ENCODE measurements at places on chromosomes 7 and 10. TPM values are rescaled to one million over a fixed set of nuclear protein-coding genes. Genes with fewer than 3 reads are reported as not detected.

The TMEM184A gene
- total RNA-seq = 56.7 TPM

The NXPH1 gene
- total RNA-seq = not detected

GRCh38 chr7:49855281-49855980 lies 82.0 kb downstream of the VWC2 start:
- H3K4me3 ChIP-seq = no peak overlapping the region
- H3K27ac ChIP-seq = no peak overlapping the region

GRCh38 chr7:154591544-154591943 lies 411.4 kb downstream of the PAXIP1 start:
- DNase-seq = no peak
- H3K4me1 ChIP-seq = no peaks in the 10 kb centered on the region
- no peaks in the 10 kb centered on the region for H3K27me3 ChIP-seq
- H3K27ac ChIP-seq = no peak overlapping the region
- no peak overlapping the region for H3K4me3 ChIP-seq
- no peaks in the 10 kb centered on the region for H3K36me3 ChIP-seq

DNA sequence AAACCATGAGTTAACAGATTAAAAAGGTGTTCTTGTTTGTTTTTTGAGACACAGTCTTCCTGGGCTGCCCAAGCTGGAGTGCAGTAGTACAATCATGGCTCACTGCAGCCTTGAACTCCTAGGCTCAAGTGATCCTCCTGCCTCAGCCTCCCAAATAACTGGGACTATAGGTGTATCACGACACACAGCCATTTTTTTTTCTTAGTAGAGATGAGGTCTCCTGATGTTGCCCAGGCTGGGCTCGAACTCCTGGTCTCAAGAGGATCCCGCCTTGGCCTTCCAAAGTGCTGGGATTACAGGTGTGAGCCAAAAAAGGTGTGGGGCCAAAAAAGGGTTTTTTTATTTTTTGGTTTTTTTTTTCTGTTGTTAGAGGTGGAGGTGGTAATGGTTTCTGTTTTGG lies 29.3 kb downstream of the KMT2C start:
- H3K27me3 ChIP-seq = no peaks in the 10 kb centered on the region
- no peak overlapping the region for H3K4me3 ChIP-seq
- peaks cover 9% of the 10 kb centered on the region for H3K4me1 ChIP-seq
- H3K36me3 ChIP-seq = no peaks in the 10 kb centered on the region
- DNase-seq = no peak
- H3K27ac ChIP-seq = no peak overlapping the region

DNA sequence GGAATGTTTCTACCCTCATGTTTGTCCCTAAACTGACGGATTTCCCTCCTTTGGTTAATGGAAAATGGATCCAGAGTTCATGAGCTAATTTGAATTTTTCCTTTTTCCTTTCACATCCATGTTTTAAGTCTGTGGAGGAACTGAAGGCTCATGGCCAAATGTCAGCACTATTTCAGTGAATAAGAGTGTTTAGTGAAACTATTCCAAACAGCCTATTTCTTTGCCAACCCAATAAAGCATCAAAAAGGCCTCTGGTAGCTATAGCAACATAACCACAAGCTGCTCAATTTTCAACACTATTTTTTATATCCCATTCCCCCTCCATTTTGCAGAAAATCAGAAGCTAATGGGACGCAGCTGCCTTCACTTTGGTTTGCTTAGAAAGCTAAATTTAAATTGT lies 1454.1 kb downstream of the GATA3 start:
- H3K27me3 ChIP-seq = no peaks in the 10 kb centered on the region
- no peak overlapping the region for H3K27ac ChIP-seq
- no peaks in the 10 kb centered on the region for H3K36me3 ChIP-seq
- H3K4me1 ChIP-seq = no peaks in the 10 kb centered on the region
- no peak overlapping the region for H3K4me3 ChIP-seq

DNA sequence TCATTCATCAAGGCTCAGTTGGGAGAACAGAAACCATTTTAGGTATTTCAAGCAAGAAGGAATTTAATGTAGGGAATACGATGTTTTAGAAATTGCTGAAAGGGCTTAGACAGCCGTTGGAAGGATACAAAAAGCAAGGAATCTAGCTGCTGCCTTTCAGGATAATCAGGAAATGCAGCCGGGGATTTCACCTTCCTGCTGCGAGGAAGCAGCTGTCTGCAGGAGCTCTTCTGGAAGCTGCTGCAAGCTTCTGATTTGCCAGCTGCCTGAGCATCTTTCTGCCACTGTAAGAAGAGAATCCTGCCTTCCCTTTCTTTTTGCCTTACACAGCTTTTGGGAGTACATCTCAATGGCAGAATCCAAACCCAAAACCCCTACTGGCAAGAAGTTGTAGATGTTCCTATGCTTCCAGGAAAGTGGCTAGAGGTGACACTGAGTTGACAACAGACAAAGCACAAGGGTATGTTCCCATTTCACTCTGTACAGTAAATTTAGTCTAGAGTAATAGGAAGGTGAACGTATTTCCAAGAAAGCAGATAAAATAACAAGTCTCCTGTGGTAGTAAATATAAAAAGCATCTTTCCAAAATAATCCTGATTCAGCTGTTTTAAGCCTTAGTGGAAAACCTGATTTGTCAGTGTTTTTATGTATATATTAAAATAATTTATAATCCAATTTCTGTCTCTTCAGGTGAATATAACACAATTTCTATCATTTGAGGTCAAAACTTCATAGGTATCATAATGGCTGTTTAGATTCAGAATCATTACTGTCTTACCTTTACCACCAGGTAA lies 148.4 kb upstream of the LRGUK start:
- no peak overlapping the region for H3K4me3 ChIP-seq
- H3K27ac ChIP-seq = no peak overlapping the region
- H3K27me3 ChIP-seq = no peaks in the 10 kb centered on the region
- no peak for DNase-seq
- no peaks in the 10 kb centered on the region for H3K4me1 ChIP-seq

DNA sequence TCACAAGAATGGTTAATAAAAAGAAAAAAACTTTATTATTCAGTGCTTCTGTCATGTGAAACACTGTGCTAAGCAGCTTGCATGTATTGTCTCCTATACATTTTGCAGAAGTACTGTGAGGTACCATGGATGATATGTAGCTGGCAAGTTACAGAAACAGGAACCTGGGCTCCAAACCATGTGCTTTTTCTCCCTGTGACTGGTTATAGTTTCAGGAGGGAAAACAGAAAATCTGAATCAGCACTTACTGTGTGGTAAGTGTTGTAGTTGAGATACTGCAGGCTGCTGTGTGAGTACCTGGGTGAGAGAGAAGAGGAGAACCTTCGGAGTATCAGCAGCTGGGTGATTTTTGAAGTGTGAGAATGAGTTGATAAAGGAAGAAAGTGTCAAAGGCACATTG lies 285.0 kb downstream of the SUGCT start:
- H3K27ac ChIP-seq = no peak overlapping the region
- no peak for DNase-seq
- H3K36me3 ChIP-seq = no peaks in the 10 kb centered on the region
- no peaks in the 10 kb centered on the region for H3K27me3 ChIP-seq
- no peak overlapping the region for H3K4me3 ChIP-seq
- H3K4me1 ChIP-seq = no peaks in the 10 kb centered on the region

DNA sequence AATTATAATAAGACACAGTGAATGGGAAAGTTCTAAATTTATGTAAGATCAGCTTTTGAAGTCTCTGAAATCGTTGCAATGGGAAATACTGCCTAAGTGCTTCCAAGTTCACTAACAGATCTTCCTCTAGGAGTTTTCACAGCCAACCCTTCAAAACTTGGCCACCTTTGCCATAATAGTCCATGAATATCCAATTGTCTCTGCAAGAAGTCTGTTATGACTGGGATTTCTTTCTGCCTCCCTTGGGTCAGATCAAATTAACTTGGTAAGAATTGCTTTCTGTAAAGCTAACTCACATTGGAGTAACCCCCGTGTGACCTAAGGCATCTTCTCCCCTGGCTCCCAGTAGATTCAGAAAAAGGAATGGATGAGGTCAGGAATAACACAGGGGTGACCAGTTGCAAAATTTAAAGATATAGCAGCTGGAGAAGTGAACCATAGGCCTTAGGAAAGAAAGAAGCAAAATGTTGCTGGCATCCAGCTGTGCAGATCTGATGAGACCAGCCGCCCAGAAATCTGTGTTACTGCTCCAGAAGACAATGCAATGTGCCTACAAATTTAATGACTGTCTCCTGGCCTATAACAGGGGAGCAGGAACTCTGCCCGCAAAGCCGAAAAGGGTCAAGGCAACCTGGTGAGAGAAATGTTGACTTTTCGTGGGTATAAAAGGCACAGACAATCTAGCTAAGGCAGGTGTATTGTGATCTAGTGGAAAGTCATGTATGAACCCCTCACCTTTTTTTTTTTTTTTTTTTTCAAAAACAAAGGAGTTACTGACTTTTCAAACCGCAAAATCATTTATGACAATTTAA lies 7.5 kb upstream of the OPTN start:
- no peaks in the 10 kb centered on the region for H3K36me3 ChIP-seq
- no peak overlapping the region for H3K4me3 ChIP-seq
- H3K4me1 ChIP-seq = peaks cover 6% of the 10 kb centered on the region

- H3K4me3 ChIP-seq = no peak overlapping the region
- H3K27ac ChIP-seq = peak overlapping the region; percentile 68
- H3K27me3 ChIP-seq = no peaks in the 10 kb centered on the region
- DNase-seq = no peak
- H3K36me3 ChIP-seq = no peaks in the 10 kb centered on the region
These were observed 62.7 kb downstream of the ENTPD1 start for GRCh38 chr10:95818668-95819067.

Measured in esophagus squamous epithelium (tissue), 5 donors.